Muscle of leg (tissue), 16 donors: ENCODE measurements at places on chromosomes 2 and 18. TPM values are rescaled to one million over a fixed set of nuclear protein-coding genes. Genes with fewer than 3 reads are reported as not detected.
A peak's percentile ranks its signal among the peaks of the same experiment; 100 is the strongest.

Gene TLX2
- total RNA-seq: not detected

Gene CXCR1
- total RNA-seq: not detected

Gene SERTAD2
- 11.0 TPM for total RNA-seq

Gene IL1R2
- 0.18 TPM for total RNA-seq

Gene REG3G
- not detected for total RNA-seq

Gene RNF103
- total RNA-seq: 19.7 TPM

Gene ANKRD62
- total RNA-seq: not detected

Gene REG3A
- total RNA-seq: not detected

Gene ST8SIA3
- total RNA-seq: 0.09 TPM

Gene HTR2B
- 0.22 TPM for total RNA-seq

GRCh38 chr2:23536326-23536725 lies 151.3 kb downstream of the KLHL29 start:
- no peak overlapping the region for H3K4me3 ChIP-seq
- no peak for DNase-seq
- peaks cover 54% of the 10 kb centered on the region for H3K4me1 ChIP-seq
- no peak overlapping the region for H3K27ac ChIP-seq
- peaks cover 5% of the 10 kb centered on the region for H3K27me3 ChIP-seq

GRCh38 chr18:4400911-4401310 lies 54.2 kb downstream of the DLGAP1 start:
- no peak overlapping the region for H3K4me3 ChIP-seq
- DNase-seq: no peak
- H3K27ac ChIP-seq: no peak overlapping the region

GRCh38 chr2:198296665-198297308 lies 492.4 kb downstream of the PLCL1 start:
- no peaks in the 10 kb centered on the region for H3K27me3 ChIP-seq
- no peak overlapping the region for H3K27ac ChIP-seq
- H3K36me3 ChIP-seq: no peaks in the 10 kb centered on the region
- no peak overlapping the region for H3K4me3 ChIP-seq

DNA sequence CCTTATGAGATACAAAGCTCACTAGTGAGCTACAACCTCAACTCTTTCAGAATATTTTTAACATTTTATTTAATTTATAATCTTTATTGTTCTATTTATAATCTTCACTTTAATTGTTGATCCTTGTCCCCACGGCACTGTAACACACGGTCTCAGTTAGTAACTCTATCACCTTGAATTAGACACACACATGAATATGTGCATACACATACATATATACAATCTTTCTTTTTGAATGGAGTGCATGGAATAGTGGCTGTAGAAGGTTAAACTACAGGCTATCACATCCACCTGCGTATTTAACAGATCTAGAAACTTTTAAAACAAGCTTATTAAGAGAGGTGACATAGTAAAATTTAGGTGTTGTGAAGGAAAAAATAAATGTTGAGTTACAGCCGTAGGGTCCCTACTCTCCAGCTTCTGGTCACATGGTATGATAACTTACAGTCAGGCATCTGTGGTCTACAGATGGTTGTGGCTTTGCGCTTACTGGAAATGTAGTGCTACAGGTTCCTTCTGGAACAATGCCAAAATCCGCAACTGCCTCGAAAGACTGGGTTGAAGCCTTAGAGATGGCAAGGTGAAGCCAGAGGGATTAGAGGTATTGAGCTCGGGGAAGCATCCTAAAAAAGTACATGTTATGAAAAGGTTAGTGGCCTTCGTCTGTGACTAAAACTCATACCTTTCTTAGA lies 1324.1 kb upstream of the SLC39A10 start:
- no peak for DNase-seq
- no peak overlapping the region for H3K4me3 ChIP-seq
- H3K36me3 ChIP-seq: no peaks in the 10 kb centered on the region

- DNase-seq: no peak
- H3K4me3 ChIP-seq: no peak overlapping the region
- no peaks in the 10 kb centered on the region for H3K4me1 ChIP-seq
- H3K27me3 ChIP-seq: no peaks in the 10 kb centered on the region
- H3K27ac ChIP-seq: no peak overlapping the region
- H3K36me3 ChIP-seq: peaks cover 2% of the 10 kb centered on the region
Measured at GRCh38 chr2:99555404-99555803, 65.6 kb upstream of the REV1 start.

GRCh38 chr2:11343368-11343649 lies 1.1 kb downstream of the ROCK2 start:
- peaks cover 7% of the 10 kb centered on the region for H3K4me1 ChIP-seq
- peak overlapping the region; percentile 85 for H3K4me3 ChIP-seq
- no peaks in the 10 kb centered on the region for H3K27me3 ChIP-seq
- H3K27ac ChIP-seq: peak overlapping the region; percentile 93
- no peak for DNase-seq

- no peaks in the 10 kb centered on the region for H3K36me3 ChIP-seq
- H3K4me1 ChIP-seq: peaks cover 66% of the 10 kb centered on the region
- peak; percentile 100 for DNase-seq
- no peak overlapping the region for H3K4me3 ChIP-seq
- H3K27me3 ChIP-seq: no peaks in the 10 kb centered on the region
Measured at GRCh38 chr2:43086451-43087221, 139.8 kb downstream of the ZFP36L2 start.

- DNase-seq: no peak
- no peaks in the 10 kb centered on the region for H3K36me3 ChIP-seq
- no peak overlapping the region for H3K27ac ChIP-seq
- no peaks in the 10 kb centered on the region for H3K27me3 ChIP-seq
Measured at GRCh38 chr18:55136864-55137263, 177.6 kb upstream of the CCDC68 start.

- no peak for DNase-seq
- no peaks in the 10 kb centered on the region for H3K4me1 ChIP-seq
- H3K27ac ChIP-seq: no peak overlapping the region
- no peak overlapping the region for H3K4me3 ChIP-seq
Measured at GRCh38 chr2:224870341-224870740, 154.2 kb upstream of the CCDC195 start.

- no peak overlapping the region for H3K4me3 ChIP-seq
- no peaks in the 10 kb centered on the region for H3K36me3 ChIP-seq
- DNase-seq: no peak
- peaks cover 2% of the 10 kb centered on the region for H3K27me3 ChIP-seq
- H3K4me1 ChIP-seq: peaks cover 36% of the 10 kb centered on the region
Measured at GRCh38 chr2:237892478-237892877, 33.1 kb downstream of the RAMP1 start.

- H3K27me3 ChIP-seq: peaks cover 2% of the 10 kb centered on the region
- H3K4me3 ChIP-seq: no peak overlapping the region
- no peaks in the 10 kb centered on the region for H3K36me3 ChIP-seq
- DNase-seq: no peak
- H3K27ac ChIP-seq: no peak overlapping the region
Measured at GRCh38 chr2:233162770-233163169, 88.7 kb upstream of the ATG16L1 start.

- H3K4me1 ChIP-seq: no peaks in the 10 kb centered on the region
- H3K27me3 ChIP-seq: no peaks in the 10 kb centered on the region
- no peak overlapping the region for H3K4me3 ChIP-seq
- no peak overlapping the region for H3K27ac ChIP-seq
- H3K36me3 ChIP-seq: no peaks in the 10 kb centered on the region
- DNase-seq: no peak
Measured at GRCh38 chr2:189233527-189233926, 54.0 kb upstream of the COL5A2 start.

DNA sequence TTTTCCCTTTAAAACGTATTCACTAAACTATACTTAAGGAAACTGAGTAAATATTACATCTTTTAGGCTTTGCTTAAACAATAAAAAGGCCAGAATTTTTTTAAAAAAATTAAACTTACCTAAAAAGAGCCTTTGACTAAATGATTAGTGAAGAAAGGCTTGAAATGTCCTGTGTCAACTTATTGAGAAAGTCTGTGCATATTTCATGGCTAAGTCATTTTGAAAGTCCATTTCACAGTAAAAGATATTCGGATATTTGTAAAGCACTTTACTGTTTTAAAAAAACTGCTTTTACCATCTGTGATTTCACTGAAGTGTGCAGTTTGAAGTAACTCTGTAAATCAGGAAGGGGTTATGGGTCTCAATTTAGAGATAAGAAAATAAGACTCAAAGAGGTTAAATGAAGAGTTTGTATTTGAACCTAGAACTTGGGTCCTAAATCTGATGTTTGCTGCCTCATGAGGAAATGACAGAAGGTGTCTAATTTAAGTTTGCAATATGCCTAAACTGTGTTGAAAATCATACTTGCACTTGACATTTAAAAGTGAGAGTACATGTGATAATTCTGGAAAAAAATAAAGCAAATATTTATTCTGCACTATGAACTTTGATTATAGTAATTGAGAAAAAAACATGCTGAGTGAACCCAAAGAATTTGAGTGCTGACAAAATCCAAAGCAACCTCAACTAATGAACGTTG lies 50.5 kb downstream of the RAB27B start:
- H3K4me3 ChIP-seq: no peak overlapping the region
- no peak for DNase-seq
- no peaks in the 10 kb centered on the region for H3K27me3 ChIP-seq
- H3K4me1 ChIP-seq: no peaks in the 10 kb centered on the region
- no peaks in the 10 kb centered on the region for H3K36me3 ChIP-seq
- no peak overlapping the region for H3K27ac ChIP-seq

- H3K36me3 ChIP-seq: peaks cover 46% of the 10 kb centered on the region
- DNase-seq: no peak
- no peaks in the 10 kb centered on the region for H3K4me1 ChIP-seq
Measured at GRCh38 chr18:76376668-76377358, 118.2 kb downstream of the ZNF516 start.
